ENCODE measurements at places on chromosomes 11 and 22.
A peak's percentile ranks its signal among the peaks of the same experiment; 100 is the strongest.

- no peak for DNase-seq
Measured at GRCh38 chr11:75810637-75811390, 4.2 kb upstream of the UVRAG start.

GRCh38 chr11:58866788-58867187 lies 22.3 kb upstream of the GLYATL2 start:
- no peak for DNase-seq

DNA sequence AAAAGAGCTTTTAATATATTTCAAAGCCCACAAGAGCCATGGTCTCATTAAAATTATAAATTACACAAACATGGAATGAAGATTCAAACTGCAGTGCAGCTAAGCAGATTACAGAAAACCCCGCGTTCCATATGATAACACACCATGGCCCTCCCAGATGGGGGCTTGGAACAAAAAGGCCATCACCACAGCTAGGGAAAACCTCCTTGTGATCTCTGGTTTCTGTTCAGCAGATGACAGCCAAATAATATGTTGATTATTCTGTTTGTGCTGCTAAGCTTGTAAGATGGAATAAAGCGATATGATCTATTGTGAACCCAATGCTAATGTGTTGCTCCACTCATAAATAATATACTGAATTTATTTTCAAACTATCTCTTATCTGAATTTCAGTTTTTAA lies 28.5 kb downstream of the IMMP1L start:
- no peak for DNase-seq

DNA sequence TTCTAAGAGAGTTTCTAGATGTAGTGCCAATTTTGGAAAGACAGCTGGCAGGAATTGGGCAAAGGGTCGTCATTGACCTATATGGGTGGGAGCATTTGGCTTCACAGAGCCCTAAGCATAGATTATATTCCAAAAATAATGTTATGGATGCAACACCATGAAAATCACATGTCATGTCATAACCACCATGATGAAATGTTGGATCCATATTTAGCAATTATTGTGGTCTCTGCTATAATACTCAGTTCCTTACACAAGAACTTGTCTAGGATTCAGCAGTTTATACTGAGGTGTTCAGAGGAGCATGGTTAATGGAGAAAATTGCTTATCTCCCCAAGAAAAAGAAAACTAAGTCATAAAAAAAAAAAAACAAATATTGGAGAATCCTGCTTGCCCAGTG lies 31.6 kb downstream of the NTM start:
- DNase-seq, result no peak

- DNase-seq, result no peak
Measured at GRCh38 chr11:121446752-121447156, 5.4 kb upstream of the SORL1 start.

GRCh38 chr11:96827164-96827563 lies 437.4 kb downstream of the JRKL start:
- DNase-seq, result no peak

DNA sequence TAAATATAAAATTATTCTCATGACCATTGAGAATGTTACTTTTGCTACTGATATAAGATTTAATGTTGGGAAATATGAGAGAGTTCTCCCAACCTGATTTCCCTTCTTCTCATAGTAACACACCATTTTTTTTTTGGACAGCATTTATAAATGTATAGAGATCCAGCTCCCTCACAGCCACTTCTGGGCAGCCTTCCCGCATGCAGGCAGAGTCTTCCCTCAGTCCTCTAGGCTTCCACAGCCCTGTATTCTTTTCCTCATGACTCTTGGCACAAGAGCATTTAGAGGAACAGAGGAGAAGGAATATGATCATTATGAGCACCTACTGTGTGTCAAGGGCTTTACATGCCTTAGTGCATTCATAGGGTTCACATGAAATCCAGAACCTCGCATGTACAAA lies 9.0 kb downstream of the DTX4 start:
- no peak for DNase-seq

DNA sequence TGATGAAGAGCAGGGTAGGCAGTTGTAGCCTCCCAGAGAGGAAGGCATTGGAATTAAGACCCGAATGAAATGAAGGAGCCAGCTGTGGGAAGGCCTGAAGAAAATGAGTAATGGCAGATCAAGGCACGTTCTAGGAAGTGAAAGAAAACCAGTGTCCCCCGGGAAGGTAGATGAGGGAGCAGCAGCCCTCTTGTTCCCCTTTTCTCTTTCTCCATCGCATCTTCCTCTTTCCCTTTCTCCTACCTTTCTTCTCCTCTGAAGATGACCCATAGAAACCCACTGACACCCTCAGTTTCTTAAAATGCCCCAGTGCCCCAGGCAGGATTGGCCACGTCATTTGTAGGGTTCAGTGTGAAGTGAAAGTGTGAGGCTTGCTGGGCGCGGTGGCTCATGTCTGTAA lies 172.6 kb upstream of the SEZ6L start:
- DNase-seq, result no peak

DNA sequence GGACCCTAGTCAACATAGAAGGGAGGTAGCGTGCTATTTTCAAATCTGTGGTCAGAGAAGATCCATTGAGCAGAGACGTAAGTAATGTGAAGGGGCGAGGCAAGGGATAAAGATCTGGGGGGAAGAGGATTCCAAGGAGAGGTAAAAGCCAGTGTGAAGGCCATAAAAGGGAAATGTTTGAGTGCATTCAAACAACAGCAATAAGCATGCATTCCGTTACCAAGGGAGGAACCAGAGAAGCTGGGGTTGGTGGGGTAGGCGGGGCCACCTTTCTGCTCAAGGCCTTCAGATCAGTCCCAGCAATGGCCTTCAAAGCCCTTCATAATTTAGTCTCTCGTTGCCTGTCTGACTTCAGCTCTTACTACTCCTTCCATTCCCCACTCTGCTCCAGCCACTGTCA lies 18.4 kb upstream of the SMPD1 start:
- DNase-seq, result no peak

GRCh38 chr11:95728094-95728493 lies 61.5 kb downstream of the FAM76B start:
- no peak for DNase-seq

DNA sequence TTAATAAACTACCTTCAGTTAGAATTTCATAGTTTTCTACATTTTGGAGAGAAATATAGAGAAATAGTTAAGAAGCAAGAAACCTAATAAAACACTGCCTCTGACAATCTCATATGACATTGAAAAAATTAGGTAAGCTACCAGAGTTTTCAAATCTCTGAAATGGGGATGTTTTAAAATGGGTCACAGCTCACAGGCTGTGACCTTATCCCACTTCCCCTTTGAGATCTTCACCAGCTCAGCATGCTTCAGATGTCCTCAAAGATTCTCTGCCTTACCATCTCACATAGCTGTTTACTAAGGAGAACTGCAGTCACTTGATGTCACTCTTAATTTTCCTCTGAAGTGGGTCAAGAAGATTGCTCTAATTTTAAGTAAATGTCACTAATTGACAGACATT lies 717.8 kb downstream of the JRKL start:
- no peak for DNase-seq

DNA sequence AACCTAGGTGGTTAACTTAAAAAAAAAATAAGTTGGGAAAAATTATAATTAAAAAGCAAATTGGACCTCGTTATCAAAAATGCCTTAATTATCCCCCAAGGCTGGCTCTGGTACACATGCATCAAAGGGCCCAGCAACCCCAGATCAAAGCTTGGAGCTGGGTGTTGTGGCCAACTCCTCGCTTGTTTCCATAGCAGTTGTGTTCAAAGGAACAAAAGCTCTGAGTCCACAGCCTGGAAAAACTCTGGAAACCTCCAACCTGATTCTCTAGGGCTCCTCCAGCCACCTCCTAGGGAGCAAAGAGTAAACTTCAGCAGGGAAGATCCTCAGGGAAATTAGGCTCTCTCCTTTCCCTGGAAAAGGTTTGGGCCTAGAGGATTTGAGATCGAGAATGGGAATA lies 149.4 kb downstream of the NXPE2 start:
- no peak for DNase-seq

DNA sequence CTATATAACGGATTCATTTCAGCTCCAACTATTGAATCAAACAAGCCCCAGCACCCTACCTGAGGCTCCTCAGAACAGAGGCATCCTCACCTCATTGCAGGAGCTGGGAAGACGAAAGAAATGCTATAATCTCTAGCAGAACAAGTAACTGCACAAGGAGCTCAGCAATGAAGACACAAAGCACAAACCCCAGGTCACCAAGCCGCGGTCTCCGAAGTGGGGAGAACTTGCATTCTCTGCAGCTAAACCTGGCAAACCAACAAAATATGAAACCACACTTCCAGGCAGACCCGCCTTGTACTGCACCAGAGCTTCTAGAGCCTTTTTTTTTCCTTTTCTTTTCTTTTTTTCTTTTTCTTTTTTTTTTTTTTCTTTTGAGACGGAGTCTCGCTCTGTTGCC lies 21.8 kb upstream of the CD5 start:
- DNase-seq, result peak; percentile 76

DNA sequence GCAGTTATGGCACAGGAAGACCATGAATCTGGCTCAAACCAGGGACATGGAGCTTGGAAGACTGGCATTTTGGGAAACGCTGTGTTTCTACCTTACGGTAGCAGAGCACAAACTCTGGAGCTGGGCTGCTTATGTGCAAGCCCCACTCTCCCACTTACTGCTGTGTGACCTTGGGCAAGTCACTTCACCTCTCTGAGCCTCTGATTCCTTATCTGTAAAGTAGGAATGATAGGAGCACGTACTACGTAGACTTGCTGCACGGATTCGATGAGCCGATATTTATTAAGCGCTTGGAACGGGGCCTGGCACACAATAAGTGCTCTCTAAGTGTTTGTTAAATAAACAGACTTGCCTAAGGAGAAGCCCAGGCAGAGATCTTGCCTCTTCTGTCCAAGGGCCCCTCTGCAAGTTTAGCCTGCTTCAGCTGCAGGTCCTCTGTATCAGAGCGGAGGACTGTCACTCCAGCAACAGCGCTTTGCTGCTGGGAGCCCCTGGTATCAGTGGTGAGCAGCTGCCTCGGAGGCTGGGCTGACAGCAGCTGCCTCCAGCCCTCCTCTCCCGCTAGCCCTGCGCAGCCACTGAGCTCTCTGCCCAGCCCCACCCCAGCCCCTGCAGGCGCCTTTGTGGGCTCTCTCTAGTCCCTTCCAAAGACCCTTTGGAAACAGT lies 96.9 kb upstream of the ANO1 start:
- no peak for DNase-seq

DNA sequence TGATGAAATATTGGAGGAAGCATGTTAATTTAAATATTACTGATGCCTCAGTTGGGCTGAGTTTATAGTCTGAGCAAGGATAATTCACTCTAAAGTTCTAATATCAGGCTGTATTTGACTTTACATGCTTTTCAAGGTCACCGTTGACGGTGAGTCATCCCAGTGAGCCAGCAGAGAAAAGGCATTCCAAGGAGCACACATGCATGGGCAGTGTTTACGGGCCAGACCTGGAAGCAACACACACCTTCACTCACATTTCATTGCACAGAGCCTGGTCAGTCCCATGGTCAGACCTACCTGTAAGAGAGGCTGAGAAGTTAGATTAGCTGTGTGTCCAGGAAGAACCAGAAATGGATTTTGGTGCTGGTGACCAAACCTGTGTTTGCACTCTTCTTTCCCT lies 53.5 kb downstream of the COMMD9 start:
- DNase-seq, result no peak

GRCh38 chr22:20964090-20964798 lies 2.8 kb upstream of the AIFM3 start:
- DNase-seq, result no peak

DNA sequence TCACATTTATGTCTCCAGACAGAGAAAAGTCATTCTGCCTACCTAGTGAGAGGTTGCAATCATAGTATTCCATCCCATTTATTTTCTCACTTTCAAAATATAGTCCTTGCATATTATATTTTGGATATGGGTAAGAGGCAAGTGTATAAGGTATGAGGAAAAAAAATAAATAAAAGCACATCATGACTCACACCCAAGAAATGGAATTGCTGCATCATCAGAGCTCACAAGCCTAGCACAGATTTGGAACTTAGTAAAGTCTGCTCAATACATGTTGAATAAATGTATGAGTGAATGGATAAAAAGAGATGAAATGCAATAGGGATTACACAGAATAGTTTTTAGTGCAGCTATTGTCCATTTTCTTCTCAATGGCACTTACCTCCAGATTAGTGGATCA lies 2.5 kb upstream of the OR51G1 start:
- no peak for DNase-seq
